ENCODE measurements at places on chromosomes 3 and 15.

GRCh38 chr3:59970796-59971195 is 921.0 kb upstream of the CFAP20DC start:
- no peak for DNase-seq

- no peak for DNase-seq
These were observed 519.2 kb downstream of the NAALADL2 start for GRCh38 chr3:175378348-175378747.

DNA sequence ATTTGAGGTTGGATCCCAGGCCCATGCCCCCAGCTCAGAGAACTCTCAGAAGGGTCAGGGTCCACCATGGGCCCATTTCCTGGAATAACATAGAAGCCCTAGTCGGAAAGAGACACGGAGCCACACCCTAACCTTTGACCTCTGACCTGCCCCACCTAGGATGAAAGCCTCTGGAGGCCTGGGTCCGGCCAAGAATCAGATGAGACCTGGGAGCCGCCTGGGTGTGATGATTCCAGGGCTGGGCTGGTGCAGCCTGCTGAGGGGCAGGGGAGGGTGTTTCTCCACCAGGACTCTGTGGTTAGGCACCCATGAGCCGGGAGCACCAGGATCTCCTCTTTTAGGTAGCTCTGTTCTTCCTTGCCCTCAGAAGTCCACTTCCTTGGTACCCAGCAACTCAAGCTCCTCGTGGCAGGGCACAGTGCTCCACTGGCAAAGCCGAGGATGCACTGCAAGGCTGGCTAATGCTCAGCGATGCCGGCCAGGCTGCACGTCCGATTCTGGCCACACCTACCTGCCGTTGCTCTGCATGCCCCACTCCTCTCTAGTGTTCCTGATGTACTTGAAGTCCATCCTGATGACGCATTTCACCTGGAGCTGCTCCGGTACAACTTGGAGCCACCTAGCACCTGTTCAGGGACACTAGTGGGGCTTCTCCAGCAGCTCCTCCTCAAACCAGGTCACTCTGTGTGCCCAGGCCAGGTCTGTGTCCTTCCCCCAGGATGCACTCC is 57.4 kb downstream of the ZNF445 start:
- DNase-seq, result no peak

DNA sequence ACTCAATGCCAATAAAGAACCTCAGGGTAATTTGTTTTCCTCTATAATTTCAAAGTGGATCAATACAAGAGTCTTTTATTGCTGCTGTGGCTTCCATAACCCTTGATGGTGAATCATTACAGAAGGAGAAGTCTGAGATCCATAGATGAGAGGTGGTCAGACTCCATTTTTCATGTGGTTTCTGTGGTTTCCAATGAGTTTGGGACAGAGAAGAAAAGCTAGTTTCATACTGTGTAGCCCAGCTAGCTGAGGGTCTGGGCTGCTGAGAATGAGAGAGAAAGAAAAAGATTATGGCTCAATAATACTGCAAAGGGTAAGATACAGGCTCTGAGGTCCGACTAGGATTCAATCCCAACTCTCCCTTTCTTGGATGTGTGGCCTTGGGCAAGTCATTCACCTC is 180.6 kb upstream of the LRRN1 start:
- DNase-seq, result no peak

DNA sequence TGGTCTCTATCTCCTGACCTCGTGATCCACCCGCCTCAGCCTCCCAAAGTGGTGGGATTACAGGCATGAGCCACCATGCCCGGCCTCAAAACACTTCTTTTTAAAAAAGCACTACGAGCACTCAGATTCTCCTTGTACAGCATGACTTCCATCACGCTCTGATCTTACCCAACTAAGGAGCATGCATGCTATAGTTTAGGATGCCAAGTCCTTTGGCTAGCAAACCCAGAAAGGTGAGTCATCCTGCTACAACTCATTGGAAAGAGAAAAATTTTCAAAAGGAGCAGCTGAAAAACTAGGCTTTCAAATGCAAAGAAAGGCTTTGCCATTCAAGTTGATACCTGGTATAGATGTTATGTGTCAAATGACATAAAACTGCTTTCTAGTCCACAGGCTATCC is 70.3 kb upstream of the PRICKLE2 start:
- no peak for DNase-seq

DNA sequence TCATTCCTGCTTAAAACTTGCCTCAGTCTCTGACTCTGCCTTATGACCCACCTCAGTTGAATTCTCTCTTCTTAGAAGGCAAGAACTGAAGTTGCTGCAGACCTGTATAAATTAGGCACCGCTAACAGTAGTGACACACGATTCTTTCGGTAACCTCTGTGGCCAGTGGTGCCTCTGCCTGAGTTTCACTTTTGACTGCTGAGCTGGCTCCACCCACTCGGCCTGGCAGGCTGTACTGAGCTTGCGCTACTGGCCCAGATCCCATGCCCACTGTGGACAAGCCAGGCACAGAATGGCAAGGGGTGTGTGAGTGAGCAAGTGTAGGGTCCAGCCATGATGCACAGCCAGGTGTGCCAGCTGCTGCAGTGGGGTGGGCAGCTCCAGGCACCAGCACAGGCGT is 19.1 kb upstream of the EIF1B start:
- no peak for DNase-seq

GRCh38 chr15:41350057-41350717 is 17.5 kb downstream of the NUSAP1 start:
- no peak for DNase-seq

GRCh38 chr15:83285284-83285978 is 967 bp upstream of the BNC1 start:
- DNase-seq, result no peak

- no peak for DNase-seq
These were observed 18.8 kb upstream of the PLXND1 start for GRCh38 chr3:129625072-129625874.

GRCh38 chr3:3801494-3801841 is 2.2 kb downstream of the LRRN1 start:
- DNase-seq, result no peak

DNA sequence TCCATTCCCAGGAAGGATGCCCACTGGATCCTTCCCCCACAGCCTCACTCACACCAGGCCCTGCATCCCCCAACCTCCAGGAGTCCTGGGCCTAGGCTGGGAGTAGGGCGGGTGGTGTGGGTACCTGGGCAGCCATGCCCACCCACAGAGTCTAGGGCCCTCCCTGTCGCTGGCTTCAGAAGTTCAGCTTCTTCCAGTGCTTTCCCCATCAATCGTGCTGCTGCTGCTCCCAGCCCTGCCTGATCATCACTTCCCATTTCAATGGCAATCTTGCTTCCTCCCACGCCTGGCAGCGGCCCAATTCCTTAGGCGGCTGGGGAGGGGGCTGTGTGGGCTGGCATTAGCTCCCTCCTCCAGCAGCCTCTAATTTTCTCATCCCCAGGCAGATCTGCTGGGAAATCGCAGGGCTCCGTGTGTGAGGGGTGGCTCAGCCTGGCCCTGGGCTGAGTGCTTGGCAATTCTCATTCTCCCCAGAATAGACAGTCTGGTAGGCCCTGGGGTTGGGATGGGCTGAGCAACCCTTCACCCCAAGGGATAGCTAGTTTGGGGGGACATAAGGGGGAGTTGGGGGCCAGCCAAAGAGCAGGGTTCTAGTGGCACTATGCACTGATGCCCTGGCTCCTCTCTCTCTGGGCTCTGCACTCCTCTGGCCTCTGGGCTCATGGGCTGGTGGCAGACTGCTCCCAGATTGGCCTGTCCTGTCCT is 66.4 kb downstream of the SCN5A start:
- no peak for DNase-seq

GRCh38 chr3:129594409-129594808 is 12.1 kb downstream of the PLXND1 start:
- no peak for DNase-seq

- DNase-seq, result no peak
These were observed 111.2 kb upstream of the SLC25A36 start for GRCh38 chr3:140830391-140830790.

DNA sequence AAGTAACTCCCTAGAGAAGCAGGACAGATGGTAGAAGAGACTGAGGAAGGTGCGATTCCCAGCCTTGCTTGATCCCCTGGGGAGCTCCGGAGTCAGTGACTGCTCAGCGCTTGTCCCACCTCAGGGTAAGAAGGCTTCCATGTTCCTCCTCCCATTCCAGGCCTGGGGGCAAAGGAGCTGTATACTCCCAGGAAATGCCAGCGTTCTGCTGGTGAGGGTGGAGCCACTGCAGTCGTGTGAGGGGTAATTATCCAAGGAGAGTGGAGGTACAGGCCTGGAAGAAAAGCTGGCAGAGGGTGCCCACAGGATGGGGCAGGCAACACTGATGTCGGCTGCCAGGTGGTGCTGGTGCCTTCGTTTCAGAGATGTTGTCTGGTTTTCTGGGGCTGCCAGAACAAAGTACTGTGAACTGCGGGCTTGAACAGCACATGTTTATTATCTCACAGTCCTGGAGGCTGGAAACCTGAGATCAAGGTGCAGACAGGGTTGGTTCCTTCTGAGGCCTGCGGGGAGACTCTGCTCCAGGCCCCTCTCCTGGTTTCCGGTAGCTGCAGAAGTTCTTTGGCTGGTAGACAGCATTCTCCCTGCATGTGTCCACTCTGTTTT is 12.1 kb upstream of the APBA2 start:
- DNase-seq, result no peak

DNA sequence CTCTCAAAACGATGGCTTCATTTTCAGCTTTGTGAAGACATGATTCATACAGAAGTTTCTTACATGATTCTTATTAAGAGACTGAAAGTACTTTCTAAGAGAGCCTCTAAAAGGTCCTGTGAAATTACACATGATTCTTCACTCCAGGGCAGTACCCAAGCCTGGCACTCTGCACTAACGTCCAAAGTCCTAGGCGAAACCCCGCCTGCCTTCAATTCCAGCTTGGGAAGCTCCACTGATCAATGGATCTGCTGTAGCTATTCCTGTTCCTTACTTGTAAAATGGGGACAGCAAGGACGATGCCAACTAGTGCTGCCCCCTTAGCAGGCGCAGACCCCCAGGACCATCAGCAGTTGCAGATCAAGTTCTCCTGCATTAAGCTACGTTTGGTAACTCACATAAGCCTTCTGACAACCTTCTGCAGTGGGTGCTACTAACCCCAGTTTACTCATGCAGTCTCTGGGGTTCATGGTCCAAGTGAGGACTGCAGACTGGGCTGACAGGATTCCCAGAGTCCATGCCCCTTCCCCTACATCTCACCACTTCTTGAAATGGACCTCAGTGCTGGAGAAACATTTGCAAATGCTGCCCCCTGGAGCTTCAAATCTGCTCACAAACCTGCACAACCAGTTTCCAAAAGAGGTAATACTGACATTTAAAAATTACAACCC is 10.6 kb downstream of the CHCHD4 start:
- no peak for DNase-seq

DNA sequence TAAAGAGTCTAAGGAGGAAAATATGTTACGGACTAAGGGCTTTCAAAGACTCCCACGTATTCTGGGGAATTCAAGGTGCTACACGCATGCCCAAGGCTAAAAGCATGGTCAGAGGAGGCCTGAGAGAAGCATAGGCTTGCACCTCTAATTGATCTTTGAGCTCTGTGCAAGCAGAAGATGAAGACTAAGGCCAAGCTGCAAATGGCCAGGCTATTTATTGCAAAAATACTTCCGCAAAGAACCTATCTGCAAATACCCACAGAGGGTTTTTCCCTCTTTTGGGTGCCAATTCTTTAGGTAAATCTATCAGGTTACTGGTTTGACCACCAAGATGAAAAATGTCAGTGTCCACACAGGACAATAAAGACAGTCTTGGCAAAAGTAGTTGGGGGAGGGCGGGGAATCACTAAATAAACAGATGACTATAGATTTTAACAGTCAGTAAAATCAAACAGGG is 119.5 kb downstream of the STAG1 start:
- no peak for DNase-seq
